ENCODE measurements at places on chromosomes 5 and 9.

GRCh38 chr5:176541338-176542134 is 4.3 kb upstream of the RNF44 start:
- peak; percentile 82 for DNase-seq

GRCh38 chr5:60544142-60544541 is 155.8 kb downstream of the DEPDC1B start:
- no peak for DNase-seq

GRCh38 chr5:59036274-59036961 is 453.5 kb downstream of the RAB3C start:
- peak; percentile 50 for DNase-seq

DNA sequence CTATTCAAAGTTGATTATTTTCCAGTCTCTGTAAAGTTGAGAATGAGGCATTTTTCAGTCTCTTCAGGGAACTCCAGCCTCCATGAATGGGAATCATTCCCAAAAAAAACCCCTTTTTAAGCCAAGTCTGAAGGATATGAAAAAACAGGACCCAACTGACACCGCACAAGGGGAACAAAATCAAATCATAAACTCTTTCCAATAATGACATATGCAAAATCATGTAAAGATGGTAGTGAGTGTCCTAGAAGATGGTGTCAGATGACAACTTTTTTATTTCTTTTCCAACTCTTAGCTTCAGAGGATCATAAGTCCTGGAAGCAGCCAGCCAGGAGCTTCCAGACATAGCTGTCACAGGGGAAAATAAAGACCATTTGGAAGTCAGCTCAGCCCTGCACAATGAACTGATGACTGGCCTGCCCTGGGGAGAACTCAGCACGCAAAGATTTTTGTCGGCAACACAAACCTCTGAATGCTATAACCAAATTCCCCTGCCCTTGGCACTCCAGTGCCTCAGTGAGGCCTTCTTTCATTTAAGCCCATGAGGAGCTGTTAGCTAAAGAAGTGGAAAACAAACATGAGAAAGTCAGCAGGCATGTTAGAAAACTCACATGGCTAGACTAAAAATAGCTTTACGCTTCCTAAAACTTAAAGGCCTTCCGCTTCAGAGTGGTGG is 85.4 kb downstream of the SLC1A3 start:
- DNase-seq: no peak

GRCh38 chr9:27571011-27571410 is 2.3 kb downstream of the C9orf72 start:
- DNase-seq: no peak

DNA sequence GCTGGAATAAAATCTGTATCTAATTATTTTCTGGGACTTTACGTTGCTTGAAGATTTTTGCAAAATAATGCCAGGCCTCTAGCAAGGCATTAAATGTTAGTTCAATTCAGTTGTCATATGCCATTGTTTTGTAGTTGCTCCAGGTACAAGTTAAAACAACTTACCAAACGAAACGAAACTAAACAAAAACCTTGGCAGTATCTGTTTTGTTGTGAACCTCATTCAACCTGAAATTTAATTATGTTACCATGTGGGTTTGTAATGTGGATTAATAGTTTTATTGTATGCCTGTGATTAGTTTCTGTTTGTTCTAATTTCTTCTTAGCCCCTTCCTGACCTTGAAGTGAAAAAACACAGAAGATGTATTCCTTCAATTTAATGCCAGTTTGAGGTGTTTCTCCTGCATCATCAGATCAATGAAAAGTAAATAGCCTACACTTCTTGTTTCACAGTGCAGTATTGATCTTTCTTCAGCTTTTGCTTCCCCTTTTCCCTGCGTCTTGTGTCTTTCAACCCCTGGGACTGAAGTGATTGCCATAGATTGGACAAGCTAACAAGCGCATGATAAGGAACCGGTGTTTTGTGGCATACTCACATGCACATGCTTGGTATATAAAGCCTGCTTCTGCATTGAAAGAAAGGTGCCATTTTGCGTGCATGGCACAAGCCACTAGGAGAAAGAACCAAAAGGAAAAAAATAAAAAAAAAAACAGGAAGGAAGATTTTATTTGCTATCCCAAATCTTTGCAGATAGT is 699.0 kb upstream of the ARRDC3 start:
- DNase-seq: no peak
